Epithelial cell of prostate (primary cell): ENCODE measurements at places on chromosomes 12 and 14.

DNA sequence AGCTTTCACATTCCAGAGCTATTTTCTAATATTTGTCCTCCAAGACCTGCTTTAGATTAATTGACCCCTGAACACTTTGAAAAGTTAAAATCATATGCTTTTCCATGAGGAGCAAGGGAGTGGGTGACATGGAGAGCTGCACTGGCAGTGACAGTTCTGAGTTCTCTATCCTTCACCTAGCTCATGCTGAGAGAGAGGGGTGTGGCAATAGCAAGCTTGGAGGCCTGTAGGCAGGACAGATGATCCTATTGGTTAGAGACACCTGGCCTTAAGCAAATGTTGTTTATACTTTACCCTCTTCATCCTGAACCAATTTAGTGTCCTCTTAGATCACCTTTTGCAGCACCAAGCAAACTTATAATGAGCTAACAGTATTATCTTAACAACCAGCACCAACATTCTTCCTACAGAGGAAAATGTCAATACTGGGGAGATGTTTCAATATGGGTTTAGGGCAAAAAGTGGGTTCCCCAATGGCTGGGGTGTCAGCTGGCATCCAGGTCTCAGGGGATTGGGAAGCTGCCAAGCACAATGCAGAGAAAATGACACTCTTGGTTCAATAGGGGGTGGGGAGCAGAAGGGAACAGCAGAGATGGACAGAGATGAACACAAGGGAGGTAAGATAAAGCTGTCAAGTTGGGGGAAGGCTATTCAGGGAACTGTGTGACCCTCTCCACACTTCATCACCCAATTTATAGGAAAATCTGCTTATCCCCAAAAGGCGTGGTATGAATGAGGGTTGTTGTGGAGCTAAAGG, 37.0 kb upstream of the PPM1H start:
- no peak for DNase-seq

- DNase-seq: no peak
Observed at GRCh38 chr14:102490456-102490855, 19.1 kb downstream of the ANKRD9 start.

- DNase-seq: no peak
Observed at GRCh38 chr12:32039347-32039746, 67.3 kb upstream of the BICD1 start.

DNA sequence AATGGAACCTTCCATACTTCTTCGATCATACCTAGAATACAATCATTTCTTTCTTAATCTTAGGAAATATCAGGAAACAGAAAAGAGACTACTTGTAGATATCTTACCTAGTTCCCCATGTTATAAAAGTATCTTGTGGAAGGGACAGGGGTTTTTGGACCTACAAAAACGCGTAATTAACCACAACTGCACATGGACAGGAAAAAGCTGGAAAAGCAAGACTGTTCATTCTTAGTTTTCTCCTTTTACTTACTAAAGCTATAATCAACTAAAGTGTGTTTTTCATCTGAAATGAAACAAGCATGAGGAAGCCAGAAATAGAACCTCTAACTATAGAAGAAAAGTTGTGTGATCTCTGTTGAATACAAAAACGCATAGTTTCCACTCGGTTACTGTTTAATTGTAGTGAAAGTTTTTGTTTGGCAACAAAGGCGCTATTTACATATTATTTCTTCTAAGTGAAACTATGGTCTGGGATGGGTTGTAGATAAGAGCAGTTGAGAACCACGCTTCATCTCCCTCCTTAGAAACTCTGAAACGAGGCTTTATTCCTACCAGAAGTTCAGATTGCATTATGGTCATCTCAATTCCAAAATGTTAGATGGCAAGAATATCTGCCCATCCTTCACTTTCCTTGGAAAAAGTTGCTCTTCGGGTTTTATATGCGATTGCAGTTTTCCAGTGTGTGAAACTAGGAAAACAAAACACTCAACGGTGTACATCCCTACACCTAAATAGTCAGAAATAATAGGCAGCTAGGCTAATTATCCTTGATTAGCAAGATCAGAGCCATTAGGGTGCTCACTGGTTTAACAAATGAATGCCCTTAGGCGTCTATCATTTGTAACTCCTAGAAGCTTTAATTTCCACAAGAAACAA, 1.1 kb downstream of the BCAT1 start:
- no peak for DNase-seq

- no peak for DNase-seq
Observed at GRCh38 chr12:22262309-22262708, 72.2 kb downstream of the ST8SIA1 start.

DNA sequence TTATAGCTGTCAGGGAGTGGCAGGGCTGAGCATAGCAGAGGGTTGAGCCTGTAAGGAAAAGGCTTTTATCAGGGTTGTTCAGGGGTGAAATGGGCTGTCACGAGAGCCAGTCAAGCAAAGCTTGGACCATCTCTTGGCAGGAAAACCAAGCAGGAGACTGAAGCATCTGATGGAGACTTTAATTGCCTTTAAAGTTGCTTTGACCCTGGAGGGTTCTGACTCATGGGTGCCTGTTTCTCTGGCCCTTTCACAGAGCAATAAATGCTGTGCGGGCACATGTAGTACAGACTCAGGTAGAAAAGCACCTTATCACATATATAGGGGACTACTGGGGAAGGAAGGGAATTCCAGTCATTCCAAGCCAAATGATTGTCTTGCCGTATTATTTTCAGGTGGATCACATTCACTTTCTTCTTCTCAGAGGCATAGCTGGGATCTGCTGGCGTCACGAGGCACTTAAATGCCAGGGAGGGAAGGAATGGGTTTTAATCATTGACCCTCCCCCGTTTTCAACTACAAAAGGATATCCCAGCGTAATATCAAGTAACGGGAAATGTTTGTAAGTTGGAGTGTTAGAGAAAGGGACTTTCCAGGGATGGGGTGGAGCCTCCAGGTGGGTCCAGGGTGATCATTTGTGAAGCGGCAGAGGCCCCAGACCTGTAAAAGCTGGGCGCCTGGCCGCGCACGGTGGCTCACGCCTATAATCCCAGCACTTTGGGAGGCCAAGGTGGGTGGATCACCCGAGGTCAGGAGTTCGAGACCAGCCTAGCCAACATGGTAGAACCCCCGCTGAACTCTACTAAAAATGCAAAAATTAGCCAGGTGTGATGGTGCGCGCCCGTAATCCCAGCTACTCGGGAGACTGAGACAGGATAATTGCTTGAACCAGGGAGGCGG, 34.9 kb downstream of the PLEKHD1 start:
- DNase-seq: no peak

GRCh38 chr12:82896979-82897378, 210.3 kb downstream of the TMTC2 start:
- peak; percentile 66 for DNase-seq

DNA sequence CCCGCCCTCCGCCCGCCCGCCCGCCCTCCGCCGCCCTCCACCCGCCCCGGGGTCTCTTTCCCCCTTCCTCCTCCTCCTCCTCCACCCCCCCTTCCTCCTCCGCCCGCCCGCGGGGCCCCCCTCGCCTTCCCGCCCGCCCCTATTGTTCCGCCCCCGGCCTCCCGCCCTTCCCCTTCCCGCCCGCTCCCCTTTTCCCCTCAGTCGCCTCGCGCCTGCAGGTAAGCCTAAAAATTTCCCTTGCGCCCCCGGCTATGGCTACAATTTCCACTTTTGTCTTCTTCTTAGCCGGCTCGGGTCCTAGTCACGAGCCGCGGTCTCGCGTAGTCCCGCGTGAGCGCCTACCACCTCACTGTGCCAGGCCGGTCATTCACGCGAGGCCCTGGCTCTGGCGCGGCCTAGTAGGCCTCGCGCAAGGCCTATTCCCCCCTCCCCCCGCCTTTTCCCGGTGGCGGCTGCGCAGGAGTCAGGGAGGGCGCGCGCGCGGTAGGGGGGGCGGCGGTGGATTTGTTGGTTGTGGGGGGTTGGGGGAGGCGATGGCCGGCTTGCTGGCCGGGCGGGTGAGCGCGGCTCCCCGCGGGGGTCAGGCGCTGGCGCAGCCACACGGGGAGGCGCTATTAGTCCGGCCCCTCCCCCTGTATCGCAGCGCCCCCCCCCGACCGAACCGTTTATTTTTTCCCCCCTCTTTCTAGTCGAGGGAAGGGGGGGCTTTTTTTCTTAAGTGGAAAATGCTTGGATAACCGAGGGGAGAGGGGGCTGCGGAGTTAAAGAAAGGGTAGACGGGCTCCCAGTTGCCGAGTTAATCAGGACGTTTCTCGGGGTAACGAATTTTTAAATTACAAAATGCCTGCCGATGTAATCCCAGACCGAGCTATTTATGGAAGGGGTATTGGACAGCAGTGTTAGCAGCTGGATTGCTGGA, 516 bp downstream of the PCBP2 start:
- DNase-seq: no peak

- no peak for DNase-seq
Observed at GRCh38 chr12:54301428-54302048, 723 bp upstream of the NFE2 start.

DNA sequence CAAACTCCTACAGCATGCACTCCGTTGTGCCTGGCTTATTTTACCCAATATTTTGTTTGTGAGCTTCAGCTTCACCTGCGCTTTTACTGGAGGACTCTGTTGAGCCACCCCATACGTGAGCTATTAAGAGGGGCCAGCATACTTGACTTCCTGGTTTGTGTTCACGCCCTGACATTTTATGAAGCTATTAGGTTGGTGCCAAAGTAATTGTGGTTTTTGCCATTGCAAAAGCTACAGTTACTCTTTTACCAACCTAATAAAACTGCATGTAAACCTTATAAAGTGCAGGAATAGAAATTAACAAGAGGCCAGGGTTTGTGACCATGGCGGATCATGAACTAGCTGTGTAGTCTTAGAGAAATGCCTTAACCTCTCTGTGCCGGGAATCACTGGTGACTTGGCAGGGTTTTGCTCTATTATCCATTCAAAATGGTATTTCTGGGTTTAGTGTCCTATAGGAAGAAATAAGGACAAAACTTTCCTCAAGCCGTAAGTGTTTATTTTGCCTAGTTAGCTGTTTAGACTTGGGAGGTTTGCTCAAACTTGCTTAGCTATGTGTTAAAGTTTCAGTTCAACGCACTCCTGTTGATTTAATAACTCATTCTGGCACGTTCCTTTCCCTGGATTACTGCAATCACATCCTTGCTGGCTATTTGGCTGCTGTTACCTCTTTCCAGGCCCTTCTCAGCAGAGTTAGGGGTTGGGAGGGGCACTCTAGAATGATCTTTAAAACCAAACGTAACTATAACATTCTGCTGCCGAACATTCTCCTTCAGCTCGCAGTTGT, 1027.6 kb downstream of the BCL11B start:
- DNase-seq: peak; percentile 16

DNA sequence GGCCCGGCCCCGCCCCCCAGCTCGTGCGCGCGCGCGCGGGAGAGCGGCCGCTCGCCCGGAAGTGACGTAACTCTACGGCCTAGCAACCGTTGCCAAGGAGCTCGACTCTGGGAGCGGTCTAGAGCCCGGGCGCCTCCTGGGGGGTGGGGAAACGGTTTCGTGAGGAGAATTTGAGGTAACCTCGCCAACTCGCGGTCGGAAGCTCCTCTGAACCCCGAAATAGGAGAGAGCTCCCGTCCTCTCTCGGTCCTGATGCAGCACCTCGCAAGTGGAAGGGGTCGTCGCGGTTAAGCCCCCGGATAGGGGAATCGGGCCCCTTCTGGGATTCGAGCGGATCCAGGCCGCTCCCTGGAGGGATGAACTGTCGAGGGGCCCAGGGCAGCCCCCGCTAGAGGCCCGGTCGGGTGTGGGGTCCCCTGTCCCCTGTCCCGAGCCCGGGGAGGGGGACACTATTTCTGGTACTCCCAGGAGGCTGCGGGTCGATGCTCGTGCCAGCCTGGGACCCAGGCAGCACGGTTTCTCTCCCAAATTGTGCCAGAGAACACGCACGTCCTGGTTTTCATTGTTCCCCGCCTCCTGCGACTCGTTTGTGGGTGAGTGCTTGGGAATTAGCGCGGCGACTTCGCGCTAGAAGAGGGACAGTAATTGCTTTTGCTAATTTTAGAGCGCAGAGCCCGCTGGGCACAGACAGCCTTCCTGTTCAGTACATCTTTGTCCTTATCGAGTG, at the start of gene IFT81:
IFT81 (plus strand) TSS at position 89 of the 727 bp plus-strand sequence. CDS start 3,024 bp downstream, outside the sequence.
- no peak for DNase-seq

DNA sequence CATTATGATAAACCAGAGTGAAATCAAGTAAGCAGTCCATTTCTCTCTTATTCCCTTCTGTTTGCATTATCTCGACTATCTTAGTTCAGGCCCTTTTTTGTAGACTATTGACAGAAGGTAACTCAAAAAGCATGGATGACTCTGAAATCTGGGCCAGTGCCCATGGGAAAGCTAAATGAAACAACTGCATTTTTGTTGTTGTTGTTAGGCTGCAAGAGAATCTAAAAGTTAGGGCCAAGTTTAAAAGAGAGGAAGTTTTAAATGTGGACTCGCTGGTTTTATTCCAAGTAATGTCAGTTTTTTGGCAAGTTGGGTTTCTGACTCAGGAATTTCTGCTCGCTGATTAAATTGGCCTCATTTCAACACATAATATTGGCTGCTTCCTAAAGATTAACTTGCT, 201.1 kb downstream of the PIK3C2G start:
- DNase-seq: no peak

GRCh38 chr12:131621701-131622421, 89.0 kb upstream of the SFSWAP start:
- DNase-seq: peak; percentile 44

DNA sequence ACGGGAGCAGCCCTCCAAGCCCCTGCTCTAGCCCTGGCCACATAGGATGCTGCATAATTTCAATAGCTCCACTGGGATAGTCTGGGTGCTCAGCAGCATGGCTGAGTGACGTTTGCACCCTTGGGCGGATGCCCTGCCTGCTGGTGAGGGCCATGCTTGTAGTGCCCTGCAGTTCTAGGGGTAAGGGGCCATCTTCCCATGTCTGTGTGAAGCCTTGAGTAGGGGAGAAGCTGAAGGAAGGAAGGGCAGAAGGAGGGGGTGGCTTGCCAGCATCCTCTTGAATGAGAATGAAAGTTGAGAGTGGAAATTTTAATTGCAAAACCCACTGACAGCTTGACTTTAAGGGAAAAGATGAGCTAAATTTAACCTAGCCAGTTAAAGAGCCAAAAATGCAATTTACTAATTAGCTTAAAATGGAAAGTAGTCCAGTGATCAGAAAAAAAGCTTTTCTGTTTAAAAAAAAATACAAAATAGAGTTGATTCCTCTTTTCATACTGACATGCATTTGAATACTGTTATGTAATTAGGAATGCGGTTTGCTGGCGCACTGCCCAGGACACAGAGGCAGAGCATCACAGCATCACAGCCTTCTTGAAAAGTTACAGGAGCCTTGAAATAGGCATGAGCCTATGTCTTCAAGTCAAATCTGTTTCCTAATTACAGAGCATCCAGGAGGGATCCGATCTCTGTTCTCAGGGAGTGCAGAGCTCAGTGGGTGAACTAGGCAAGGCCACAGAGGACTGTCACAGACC, 18.5 kb upstream of the EML1 start:
- DNase-seq: no peak

DNA sequence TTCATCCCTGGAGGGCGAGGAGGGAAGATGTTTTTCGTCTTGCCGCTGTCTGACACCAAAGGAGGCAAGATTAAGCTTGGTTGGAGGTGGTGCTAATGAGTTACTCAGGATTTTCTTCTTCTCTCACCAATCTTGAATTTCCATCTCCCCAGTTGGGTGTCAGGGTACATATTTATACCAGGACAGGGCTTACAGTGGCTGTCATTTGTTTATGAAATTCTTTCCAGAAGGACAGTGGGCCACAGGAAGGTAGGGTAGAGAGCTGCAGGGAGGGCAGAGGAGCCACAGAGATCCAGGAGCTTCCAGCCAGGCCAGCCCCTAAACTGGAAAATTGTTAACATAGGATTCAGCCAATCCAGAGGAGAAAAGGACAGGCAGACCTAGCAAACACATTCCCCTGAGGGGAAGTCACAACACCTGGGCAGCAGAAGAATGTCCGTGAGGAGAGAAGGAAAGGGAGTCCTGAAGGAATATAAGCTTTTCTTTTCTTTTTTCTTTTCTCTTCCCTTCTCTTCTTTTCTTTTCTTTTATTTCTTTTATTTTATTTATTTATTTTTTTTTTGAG, 40.5 kb downstream of the IRF2BPL start:
- DNase-seq: no peak

GRCh38 chr12:105825141-105825540, 313.6 kb downstream of the NUAK1 start:
- peak; percentile 86 for DNase-seq
